Neural crest cell (in vitro differentiated cells): ENCODE measurements at places on chromosomes 7 and 10. TPM values are rescaled to one million over a fixed set of nuclear protein-coding genes. Genes with fewer than 3 reads are reported as not detected.

COPG2 gene
- total RNA-seq = 59.9 and 62.7 TPM in 2 replicates

SFTPA2 gene
- total RNA-seq = not detected in 2 replicates

ARMC3 gene
- total RNA-seq = 1.5 and 2.8 TPM in 2 replicates

ANKRD7 gene
- total RNA-seq = not detected in 2 replicates

ALOX5 gene
- not detected in 2 replicates for total RNA-seq

ZNF25 gene
- total RNA-seq = 5.8 and 6.1 TPM in 2 replicates

DNA sequence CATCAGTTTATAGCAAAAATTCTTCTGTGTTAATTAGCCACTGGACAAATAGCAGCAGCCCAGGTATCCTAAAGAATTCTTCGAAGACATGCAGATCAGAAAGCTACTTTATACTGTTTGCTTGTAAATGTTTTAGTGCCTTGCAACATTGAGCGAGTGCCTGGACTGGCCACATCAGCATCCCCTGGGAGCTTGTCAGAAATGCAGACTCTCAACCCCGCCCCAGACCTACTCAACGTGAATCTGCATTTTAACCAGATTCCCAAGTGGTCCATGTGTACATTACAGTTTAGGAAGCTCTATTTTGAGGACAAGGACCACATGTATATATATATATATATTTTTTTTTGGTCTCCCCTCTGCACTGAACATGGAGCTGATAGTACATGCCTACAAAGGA, 18.5 kb upstream of the PLEKHS1 start:
- no peak for DNase-seq

- no peak for DNase-seq
Observed at GRCh38 chr10:66214721-66215404, 711.0 kb upstream of the LRRTM3 start.

- no peak for DNase-seq
Observed at GRCh38 chr7:70659263-70659662, 472.7 kb upstream of the GALNT17 start.

GRCh38 chr7:100034871-100035510, 14.6 kb upstream of the ZSCAN21 start:
- no peak for DNase-seq

DNA sequence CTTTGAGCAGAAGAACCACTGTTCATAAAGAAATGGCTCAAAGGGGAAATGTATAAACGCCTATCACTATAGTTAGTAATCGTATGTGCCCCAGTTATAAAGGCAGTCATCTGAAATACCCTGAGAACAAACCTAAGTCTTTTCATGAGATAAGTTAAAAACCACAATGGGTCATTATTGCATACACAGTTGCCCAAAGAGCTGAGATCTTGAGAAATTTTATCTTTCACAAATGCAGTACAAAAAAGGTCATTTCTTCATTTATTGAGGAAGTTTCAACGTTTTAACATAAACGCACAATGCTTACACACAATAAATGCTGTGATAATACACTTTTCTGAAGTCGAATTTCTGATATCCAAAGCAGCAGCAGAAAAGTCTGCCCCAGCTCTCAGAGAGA, 114.4 kb downstream of the MICU1 start:
- no peak for DNase-seq

DNA sequence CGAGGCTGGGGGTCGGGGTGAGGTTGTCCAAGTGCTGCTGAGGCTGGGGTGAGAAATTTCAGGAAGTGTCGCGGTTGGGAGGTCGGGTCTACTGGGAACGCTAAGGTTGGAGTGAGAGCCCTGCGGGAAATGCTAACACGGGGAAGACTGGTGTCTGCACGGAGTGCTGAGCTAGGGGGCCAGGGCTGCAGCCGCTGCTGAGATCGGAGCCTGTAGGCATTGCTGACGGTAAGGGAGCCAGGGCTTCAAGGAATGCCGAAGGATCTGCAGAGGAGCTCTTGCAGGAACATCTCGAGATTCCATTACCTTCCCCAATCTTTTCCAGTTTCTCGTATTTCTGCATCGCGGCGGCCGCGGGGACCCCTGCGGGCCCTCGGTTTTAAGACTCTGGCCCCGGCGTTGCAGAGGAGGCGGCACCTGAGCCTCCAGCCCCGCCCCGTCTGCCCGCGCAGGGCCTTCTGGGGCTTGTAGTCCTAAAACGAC, at the start of gene CDK5:
CDK5 (minus strand) TSS at position 392 of the 483 bp plus-strand sequence; CDS start at position 343, 49 bp downstream.
- DNase-seq = no peak

- no peak for DNase-seq
Observed at GRCh38 chr10:131777162-131777561, 123.6 kb upstream of the PPP2R2D start.

DNA sequence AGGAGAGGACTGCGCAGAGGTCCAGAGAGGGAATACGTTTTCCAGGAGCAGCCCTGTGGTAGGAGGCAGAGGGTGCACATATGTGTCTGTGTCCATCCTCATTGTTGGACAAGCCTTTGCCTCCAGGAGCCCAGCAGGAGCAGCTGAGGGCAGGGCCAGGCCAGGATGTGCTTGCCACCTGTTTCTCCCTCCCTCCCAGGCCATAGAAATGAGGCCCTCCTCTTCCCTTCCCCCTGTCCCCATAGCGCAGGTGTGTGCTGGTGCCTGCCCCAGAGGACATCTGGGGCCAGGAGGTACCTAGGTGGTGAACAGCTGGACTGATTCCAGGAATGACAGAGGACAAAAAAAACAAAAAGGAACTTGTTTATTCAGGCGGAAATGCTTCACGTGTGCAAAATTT, 10.5 kb upstream of the CXCL12 start:
- DNase-seq = no peak

GRCh38 chr7:23607866-23608265, 10.7 kb downstream of the CCDC126 start:
- no peak for DNase-seq

DNA sequence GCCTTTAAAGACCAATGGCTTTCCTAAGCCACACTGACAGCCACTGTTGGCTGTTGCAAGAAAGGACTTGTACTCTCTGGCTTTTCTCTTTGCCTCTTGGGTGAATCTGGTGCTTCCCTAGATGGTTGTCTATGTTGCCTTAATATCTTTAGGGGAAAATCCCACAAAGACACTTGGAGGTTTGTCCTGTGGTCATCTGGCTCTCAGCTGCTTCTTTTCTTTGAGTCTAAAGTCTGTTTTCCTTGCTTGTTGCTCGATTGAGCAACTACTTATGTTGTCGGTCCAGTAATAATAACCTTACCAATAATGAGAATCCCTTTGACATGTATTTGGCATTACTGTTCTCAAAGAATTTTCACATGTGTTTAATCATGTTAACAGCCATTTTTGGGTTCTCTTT, 537.6 kb downstream of the LRMDA start:
- no peak for DNase-seq

- no peak for DNase-seq
Observed at GRCh38 chr7:155804431-155804831, 7.8 kb downstream of the SHH start.

- DNase-seq = no peak
Observed at GRCh38 chr7:146499970-146500369, 383.4 kb downstream of the CNTNAP2 start.

DNA sequence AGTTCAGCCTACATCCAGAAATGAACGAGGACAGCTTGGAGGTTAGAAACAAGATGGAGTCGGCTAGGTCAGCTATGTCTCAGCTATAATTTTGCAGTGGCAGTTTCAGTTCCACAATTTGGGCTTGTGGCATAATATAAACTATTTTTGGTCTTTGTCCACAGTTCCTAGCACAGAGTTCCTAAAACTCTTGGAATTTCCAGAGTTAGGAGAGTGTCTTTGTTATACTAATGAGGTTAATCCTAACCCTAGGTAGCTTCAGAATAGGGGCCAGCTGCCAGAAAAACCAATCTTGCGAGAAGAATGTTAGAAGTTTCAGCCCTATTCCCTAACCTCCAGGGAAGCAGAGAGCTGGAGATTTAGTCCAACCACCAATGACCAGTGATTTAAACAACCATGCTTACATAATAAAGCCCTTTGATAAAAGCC, 131.9 kb downstream of the AKR1D1 start:
- no peak for DNase-seq

GRCh38 chr10:103452506-103453230, 498 bp upstream of the CALHM2 start:
- no peak for DNase-seq

- DNase-seq = no peak
Observed at GRCh38 chr10:43045631-43046287, 31.1 kb upstream of the RET start.

- no peak for DNase-seq
Observed at GRCh38 chr7:155361346-155361680, 63.6 kb downstream of the INSIG1 start.

DNA sequence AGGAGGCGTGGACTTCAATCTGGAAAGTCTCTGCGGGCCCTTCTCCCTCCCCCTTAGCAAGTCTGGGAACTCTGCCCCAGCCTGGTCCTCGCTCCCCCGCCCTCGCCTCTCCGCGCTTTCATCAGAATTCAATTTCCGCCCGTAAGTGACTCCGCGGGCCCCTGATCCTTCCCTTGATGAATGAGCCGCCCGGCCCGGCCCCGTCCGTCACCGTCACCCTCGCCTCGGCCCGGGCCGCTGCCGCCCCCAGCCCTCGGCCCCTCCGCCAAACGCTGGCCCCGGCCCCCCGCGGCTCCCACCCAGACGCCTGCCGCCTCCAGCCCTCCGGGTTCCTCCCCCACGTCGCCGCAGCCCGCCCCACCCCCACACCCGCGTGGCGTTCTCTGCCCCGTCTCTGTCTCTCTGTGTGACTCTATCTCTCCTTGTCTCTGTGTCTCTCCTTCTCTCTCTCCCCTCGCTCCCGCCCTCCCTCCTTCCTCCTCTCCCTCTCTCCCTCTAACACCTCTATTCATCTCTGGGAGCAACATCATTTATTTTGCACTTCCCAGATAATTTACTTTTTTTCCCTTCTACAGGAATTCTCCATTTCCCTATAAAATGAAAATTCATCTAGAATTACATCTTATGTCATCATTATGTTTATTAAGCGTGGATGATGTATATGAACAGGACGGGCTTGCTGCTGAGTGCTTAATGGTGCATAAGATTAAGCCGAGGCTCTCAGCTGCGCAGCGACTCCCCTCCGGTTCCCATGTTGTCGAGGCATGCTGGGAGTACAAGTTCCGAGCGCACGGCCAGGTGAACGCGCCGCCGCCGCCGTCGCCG, 91.2 kb upstream of the PAX2 start:
- DNase-seq = peak; percentile 43

- DNase-seq = no peak
Observed at GRCh38 chr7:143287339-143287934, 714 bp upstream of the CASP2 start.

- DNase-seq = no peak
Observed at GRCh38 chr7:27759491-27759890, 19.5 kb downstream of the TAX1BP1 start.

GRCh38 chr10:83917537-83918506, 221.5 kb upstream of the GHITM start:
- peak; percentile 31 for DNase-seq

- DNase-seq = no peak
Observed at GRCh38 chr7:84271543-84271942, 77.0 kb upstream of the SEMA3A start.

DNA sequence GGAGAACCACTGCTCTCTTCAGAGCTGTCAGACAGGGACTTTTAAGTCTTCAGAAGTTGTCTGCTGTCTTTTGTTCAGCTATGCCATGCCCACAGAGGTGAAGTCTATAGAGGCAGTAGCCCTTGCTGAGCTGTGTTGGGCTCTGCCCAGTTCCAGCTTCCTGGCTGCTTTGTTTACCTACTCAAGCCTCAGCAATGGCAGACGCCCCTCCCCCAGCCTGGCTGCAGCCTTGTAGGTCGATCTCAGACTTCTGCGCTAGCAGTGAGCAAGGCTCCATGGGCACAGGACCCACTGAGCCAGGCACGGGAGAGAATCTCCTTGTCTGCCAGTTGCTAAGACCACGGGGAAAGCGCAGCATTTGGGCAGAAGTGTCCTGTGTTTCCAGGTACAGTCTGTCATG, 12.1 kb upstream of the CPA2 start:
- no peak for DNase-seq

DNA sequence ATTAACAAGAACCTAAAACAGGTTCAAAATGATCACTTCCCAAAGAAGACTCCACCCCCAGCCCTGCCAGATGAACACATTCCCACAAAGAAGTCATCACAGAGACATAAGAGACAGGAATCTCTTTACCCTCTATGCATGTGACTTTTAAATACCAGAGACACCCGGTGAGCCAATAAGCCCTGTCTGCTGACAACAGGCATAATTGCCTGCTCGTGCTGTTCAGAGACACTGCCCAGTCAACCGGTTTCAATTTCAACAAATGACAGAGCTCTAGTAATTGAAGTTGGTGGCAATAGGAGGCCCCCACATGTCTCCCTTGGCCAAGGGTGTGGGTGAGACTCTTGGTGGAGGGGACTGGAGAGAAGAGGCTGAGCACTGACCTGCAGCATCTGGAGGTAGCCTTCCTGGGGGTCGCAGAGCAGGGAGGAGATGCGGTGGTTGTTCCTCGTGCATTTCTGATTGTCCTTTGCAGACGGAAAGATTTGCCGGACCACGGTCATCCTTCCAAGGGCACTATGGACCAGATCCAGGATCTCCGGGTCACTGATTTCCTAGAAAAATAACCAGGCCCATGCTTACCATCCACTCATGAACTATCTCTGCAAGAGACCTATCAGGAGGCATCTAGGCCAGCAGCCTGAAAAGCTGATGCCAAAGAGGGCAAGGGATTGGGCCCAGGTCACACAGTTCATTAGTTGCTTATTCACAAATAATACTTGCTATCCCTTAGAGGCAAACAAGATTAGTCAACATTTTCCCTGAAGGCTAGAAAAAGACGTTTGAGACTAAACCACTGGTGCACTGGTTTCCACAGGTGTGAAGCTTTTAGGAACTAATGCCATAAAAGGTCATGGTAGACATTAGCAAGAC, 497.7 kb downstream of the GRID1 start:
- DNase-seq = no peak

DNA sequence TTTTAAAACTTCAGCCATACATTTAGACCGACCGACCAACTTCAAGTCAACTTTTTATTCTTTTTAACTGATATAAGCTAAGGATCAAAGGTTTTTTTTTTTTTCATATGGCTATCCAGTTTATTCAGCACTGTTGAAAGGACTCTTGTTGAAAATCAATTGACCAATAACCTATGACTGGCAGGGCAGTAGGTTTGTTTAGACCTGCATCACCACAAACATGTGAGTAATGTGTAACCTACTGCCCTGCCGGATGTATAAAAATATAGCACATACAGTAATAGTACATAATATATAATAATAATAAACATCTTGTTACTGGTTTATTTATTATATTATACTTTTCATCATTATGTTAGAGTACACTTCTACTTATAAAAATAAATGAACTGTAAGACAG, 434.6 kb upstream of the SEMA3A start:
- DNase-seq = no peak

DNA sequence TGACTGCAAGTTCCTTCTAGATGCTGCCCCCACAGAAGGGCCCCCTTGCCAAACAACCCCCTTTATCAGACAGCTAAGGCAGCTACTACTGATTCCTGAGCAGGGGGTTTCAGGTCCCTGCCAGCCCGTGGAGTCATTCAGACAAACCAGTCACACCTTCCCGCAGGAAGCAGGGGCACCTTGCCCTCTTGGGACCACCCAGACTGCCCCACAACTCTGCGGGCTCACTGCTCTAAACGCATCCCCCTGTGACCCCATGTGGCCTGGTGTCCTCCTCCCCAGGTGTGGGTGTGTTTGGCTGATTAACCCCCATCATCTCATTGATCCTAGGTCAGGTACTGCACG, 298.9 kb downstream of the TCERG1L start:
- DNase-seq = no peak

GRCh38 chr10:80702143-80702542, 164.4 kb downstream of the SH2D4B start:
- DNase-seq = no peak

GRCh38 chr10:133351408-133352318, 4.5 kb downstream of the PRAP1 start:
- DNase-seq = no peak

- DNase-seq = no peak
Observed at GRCh38 chr7:632831-633210, 93.7 kb upstream of the DNAAF5 start.
